ENCODE measurements at places on chromosomes 16 and 17. TPM values are rescaled to one million over a fixed set of nuclear protein-coding genes. Genes with fewer than 3 reads are reported as not detected.

DNA sequence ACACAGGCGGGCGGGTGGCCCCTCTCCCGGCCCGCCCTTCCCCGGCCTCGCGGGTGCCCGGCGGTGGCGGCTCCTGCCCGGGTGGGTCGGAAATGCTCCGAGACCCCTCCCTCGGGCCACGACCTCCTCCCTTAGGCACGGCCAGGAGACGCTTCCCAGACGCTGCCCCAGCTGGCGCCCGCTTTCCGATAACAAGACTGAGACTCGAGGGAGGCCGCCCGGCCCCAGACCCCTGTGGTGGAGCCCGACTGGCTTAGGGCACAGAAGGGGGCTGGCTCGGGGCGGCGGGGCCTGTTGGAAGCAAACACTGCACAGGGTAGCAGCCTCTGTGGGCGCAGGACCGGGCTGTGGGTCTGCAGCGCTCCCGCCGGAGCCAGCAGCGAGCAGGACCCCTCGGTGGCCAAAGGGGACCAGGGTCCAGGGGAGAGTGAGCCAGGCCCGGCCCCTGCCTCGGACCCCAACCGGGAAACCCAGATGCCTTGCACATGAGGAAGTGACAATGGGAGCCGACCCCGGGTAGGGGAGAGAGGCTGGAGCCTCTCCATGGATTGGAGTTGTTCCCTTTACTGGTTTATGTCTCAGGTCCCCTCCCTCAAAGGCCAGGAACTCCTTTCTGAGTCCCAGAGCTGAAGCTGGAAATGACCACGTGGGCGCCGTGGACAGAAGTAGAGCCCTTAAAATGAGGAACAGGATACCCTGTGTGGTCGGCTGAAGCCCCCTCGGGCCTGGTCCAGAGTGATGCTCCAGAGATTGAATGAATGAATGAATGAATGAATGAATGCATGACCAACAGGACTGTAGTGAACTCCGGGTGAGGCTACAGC lies 19.8 kb upstream of the ADCY7 start:
- peaks cover 29% of the 10 kb centered on the region for H3K27me3 ChIP-seq
- H3K36me3 ChIP-seq = no peaks in the 10 kb centered on the region
- no peak overlapping the region for H3K27ac ChIP-seq

DNA sequence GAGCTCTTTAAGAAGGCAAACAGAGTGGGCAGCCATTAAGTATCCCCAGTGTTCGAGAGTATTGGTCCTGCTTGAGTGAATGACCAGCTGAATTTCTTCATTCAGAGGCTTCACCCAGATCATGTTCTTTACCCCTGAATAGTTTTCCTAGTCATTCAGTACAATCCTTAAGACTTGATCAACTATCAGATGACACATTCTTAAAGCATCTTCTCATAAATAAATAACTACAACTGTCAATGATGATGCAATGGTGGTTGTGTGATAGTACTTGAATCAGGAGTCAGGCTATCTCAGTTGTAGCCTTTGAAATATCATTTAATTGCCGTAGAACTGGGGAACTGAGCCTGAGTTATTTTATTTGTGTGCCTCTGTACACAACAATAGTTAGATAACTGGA lies 416.8 kb upstream of the CCL2 start:
- H3K27ac ChIP-seq = no peak overlapping the region
- no peak overlapping the region for H3K4me3 ChIP-seq
- no peaks in the 10 kb centered on the region for H3K27me3 ChIP-seq
- no peaks in the 10 kb centered on the region for H3K4me1 ChIP-seq

DNA sequence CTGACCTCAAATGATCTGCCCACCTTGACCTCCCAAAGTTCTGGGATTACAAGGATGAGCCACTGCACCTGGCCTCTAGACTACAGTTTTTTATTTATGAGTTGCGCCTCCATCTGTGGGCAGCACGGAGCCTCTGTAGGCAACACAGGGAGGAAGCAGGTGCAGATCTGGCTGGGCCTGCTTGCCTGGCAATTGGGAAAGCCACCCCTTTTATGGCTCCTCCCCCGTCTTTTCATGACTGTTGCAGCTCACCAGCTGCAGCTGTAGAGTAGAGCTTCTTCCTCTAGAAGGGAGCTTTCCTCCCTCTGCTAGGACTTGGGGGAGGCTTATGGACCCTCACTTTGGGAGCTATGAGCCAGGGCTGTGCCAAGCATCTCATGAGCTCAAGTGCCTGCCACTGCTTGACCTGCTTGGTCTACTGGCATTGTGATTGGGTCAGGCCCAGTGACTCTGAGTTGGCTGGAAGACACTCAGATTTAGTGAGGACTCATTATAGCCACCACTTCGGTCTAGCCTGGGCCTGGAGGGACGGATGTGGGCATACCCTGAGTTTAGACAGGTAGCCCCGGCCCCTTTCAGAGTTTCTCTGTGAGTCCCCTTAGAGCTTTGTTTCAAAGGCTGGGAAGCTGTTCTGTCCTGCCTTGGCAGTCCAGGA lies 6.9 kb upstream of the SLC7A6 start:
- peaks cover 43% of the 10 kb centered on the region for H3K4me1 ChIP-seq

DNA sequence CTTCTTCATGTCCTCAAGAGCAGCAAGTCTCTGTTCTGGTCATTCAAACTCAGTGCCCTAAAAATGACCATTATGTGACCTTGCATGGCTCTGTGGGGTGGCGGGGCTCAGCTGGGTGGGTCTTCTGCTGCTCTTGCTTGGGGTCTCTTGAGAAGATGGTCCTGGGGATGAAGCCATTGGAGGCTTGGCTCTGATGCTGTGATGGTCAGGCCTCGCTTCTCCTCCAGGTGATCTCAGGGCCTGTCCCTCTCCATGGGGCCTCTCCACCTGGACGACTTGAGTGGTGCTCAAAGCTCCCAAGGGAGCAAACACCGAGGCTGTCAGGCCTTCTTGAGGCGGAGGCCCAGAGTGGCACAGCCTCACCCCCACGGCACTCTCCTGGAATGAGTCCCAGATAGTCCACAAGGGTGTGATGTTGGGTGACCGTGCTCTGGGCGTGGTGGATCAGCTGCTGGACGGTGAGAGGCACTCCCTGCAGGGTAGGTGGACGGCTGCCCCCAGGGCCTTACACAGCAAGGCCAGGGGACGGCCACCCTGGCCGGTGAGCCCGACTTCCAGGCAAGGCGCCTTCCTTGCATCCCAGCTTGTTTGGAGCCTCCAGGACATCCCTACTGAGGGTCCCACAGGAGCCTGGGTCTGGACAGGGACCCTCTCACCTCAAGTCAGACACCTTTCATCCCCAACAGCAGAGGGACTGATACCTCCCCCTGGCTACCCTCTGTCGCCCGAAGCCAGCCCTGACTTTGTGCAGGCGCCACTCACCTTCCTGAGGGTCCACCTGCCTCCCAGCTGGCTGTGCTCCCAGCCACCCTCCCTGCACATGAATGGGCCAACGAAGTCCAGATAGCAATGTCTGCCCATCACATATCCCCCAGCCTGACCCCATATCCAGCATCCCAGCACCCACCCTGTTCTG lies 48.7 kb downstream of the USP22 start:
- no peak overlapping the region for H3K4me3 ChIP-seq
- no peak overlapping the region for H3K27ac ChIP-seq
- peaks cover 32% of the 10 kb centered on the region for H3K4me1 ChIP-seq
- H3K27me3 ChIP-seq = no peaks in the 10 kb centered on the region
- peaks cover 1% of the 10 kb centered on the region for H3K36me3 ChIP-seq

DNA sequence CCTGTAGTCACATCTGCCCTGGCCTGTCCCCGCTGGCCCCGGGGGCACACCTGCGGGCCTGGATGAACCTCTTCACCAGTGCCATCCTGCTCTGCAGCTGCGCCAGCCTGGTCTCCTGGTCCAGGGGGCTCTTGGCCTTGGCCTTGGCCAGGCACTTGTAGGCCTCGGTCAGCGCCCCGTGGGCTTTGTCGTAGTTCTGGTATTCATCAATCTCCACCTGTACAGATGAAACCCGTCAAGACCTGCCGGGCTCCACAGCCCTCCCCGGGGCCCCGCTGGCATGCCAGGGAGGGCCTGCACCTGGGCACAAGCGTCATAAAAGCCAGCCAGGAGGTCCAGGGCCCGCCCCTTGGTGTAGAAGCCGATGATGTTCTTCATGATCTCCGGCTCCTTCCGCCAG lies 13.6 kb upstream of the TMEM204 start:
- no peak overlapping the region for H3K4me3 ChIP-seq
- H3K4me1 ChIP-seq = no peaks in the 10 kb centered on the region
- no peak for DNase-seq
- no peaks in the 10 kb centered on the region for H3K36me3 ChIP-seq
- H3K27me3 ChIP-seq = no peaks in the 10 kb centered on the region

DNA sequence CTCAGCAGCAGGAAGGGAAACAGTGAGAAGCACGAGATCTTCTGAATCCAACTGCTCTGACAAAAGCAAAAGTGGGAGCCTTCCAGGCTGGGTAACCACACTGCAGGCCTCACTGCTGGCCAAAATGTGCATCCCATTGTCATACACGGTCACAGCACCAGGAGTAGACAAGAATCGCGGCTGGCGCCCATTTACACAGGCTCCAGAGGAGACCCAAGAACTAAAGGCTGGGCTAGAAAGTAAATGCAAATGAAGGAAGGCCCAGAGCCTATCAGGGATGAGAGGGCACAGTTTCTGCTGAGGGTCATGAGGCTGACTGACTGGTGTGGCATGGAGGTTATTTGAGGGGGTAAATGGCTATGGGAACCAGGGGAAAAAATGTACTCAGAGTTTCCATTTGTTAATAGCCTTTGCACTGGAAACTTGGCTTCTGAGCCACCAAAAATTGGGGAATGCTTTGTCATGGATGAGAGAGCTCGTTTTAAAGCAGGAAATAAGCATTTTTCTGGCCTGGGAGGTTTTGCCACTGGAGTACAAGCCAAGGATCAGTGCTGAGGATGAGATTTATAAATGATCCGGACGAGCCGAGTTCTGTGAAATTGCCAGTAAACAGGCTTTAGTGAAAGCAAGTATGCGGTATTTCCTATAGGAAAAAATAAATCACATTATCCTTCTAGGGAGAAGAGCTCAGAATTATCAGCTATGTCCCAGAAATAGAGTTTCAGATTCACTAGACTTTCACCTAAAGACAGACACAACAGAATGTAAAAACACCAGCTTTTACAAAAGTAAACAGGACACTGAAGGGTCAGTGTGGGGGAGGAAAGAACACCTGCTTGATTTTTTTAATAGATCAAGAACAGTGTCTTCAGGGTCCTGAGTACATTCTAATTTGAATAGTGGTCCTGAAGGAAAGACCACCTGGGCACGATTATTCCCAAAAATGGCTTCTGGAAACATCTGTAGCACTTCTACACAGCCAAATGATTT lies 66.9 kb upstream of the GSG1L start:
- no peak for DNase-seq
- no peak overlapping the region for H3K4me3 ChIP-seq
- peaks cover 97% of the 10 kb centered on the region for H3K36me3 ChIP-seq
- no peaks in the 10 kb centered on the region for H3K4me1 ChIP-seq
- no peaks in the 10 kb centered on the region for H3K27me3 ChIP-seq

DNA sequence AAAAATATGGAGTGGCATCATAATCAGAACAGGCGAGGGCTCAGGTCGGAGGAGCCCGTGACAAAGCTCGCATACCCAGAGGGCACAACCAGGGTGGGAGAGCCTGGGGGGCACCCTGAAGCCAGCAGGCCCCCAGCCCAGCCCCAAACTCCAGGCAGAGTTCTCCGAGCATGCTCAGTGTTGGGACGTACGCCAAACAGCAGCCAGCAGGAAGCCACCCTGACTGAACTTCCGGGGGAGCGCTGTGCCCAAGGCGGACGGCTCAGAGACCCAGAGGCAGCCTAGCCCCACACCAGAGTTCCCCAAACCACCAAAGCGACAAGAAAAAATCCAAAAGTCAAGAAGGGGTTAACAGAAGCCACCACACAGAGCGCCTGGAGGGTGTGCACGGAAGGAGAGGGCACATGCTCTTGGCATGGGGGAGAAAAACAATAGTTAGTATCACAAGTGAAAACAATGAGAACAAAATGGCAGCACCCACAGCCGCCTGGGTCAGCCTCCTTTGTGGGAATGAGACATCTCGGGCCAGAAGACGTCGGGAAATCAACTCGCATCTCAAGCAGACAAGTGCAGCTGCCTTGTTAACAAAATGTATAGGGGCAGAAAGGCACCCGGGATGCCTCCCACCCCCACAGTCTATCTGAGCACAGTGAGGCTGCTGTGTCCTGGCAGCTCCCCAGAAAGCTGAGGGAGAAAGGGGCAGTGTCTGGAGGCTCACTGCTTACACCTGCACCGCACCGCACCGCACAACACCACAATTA lies 11.9 kb downstream of the EXOC7 start:
- peaks cover 91% of the 10 kb centered on the region for H3K36me3 ChIP-seq
- no peaks in the 10 kb centered on the region for H3K4me1 ChIP-seq
- no peak overlapping the region for H3K4me3 ChIP-seq
- no peaks in the 10 kb centered on the region for H3K27me3 ChIP-seq

SMIM36 gene
- total RNA-seq = not detected

SLC13A5 gene
- total RNA-seq = 24.4 TPM

CDIP1 gene
- 56.7 TPM for total RNA-seq

RAC3 gene
- 4.0 TPM for total RNA-seq

CTRB1 gene
- not detected for total RNA-seq

NCBP3 gene
- total RNA-seq = 24.8 TPM

CCL2 gene
- total RNA-seq = not detected

NDRG4 gene
- total RNA-seq = 1.6 TPM

All from HepG2 (cell line).